Brain (organoid and tissue), 16 donors: ENCODE measurements at places on chromosomes 16 and 17. TPM values are rescaled to one million over a fixed set of nuclear protein-coding genes. Genes with fewer than 3 reads are reported as not detected.

DNA sequence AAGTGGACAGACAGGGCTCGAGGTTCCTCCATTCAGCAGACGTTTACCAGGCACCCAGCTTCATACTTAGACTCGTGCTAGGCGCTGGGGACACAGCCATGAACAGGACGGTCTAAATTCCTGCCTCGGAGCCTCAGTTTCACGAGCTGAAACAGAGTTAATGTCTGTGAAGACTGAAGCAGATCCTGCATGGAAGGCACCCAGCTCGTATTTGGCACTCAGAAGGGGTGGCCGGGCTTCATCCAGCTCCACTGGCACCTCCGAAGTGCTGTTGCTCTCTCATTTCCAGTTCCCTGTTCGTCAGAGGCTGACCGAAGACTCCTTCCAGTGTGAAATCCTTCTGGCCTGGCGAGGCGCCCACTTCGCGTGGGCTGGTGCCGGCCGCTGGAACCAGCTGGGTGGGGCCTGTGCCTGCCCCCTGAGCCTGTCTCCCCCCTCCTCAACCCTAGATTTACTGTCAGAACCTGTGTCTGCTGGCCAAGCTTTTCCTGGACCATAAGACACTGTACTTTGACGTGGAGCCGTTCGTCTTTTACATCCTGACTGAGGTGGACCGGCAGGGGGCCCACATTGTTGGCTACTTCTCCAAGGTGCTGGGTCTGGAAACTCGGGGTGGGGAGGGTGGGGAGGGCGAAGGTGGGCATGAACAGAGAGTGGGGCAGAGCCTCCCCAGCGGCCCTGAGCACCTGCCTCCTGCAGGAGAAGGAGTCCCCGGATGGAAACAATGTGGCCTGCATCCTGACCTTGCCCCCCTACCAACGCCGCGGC lies 5.8 kb downstream of the PRSS8 start:
- DNase-seq: no peak

GRCh38 chr17:17749921-17750320 lies 68.7 kb downstream of the RAI1 start:
- peak; percentile 91 for DNase-seq

DNA sequence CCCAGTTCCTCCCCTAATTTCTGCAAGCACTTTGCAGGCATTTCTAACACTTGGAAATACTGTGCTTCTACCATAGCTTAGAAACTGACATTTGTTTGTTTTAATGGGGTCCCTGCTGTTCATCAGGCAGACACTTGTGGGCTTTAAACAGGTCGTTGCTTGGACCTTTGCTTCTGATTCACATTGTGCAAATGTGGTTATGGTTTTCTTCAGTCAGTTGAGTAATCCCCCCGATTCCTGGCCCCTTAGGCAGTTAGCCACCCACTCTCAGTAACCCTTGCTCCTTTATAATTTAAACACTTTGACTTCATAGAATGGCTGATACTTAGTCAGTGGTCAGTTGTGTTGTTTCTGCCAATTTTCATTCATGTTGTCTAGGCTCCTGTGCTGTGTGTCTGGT lies 39.4 kb downstream of the SLC47A1 start:
- no peak for DNase-seq

GRCh38 chr17:63405741-63406261 lies 40.3 kb downstream of the CYB561 start:
- DNase-seq: peak; percentile 71

GRCh38 chr17:70702683-70703255 lies 533.4 kb downstream of the KCNJ2 start:
- no peak for DNase-seq

- peak; percentile 22 for DNase-seq
Observed at GRCh38 chr16:55257966-55258613, 65.9 kb upstream of the IRX6 start.

DNA sequence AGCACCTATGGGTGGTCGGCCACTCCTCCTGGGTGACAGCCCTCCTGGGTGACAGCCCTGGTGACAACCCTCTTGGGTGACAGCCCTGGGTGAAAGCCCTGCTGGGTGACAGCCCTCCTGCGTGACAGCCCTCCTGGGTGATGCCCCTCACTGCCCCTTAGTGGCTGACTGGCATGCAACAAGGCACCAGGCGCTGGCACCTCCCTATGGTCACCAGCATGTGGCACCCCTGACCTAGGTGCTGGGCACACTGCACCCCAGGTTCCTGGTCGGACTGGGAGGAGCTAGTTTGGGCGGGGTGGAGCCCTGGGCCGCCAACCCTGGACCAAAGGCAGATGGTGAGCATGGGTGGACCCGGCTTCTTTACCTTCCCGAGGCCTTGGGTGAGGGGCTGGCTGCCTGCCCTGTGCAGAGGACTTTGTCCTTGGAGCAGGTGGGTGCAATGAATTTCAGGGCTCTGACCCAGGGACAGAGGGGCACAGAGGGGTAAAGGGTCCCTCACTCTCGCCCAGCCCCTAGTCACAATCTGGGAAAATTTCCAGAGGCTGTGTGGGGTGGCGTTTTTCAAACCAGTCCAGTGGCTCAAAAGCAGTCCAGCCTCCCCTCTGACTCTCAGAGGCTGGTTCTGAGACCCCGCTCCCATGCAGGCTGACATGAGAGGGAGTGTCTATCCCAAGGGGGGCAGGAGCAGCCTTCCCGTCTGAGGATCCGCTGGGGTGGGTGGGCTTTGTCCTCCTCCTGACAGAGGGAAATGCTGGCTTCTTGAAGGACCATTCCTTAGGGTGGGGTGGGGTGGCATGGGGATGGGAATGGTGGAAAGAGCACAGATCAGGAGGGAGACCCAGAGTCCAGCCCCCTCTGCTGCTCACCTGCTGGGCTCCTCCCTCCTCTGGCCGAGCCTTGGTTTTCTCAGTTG lies 25.9 kb upstream of the TNFRSF13B start:
- no peak for DNase-seq

GRCh38 chr17:82930924-82931698 lies 91.3 kb upstream of the ZNF750 start:
- no peak for DNase-seq

GRCh38 chr17:51595826-51596398 lies 335.6 kb downstream of the UTP18 start:
- DNase-seq: no peak

DNA sequence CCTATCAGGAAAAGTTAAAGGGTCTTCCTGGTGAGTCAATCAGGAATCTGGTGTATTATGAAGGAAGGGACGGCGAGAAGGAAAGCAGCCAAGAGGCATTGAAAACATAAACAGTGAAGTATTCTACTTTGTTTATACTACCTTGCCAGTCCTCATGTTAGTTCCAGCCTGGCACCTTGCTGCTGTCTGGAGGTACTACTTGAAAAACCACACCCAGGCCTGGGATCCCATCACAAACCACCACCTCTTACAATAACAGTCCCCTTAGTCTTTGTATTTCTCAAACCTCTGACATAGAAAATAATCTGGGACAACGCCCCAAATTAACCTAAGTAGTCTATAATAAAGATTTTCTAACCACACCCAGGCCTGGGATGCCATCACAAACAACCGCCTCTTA lies 676.7 kb upstream of the SOX9 start:
- no peak for DNase-seq

GRCh38 chr16:27195941-27196595 lies 7.3 kb upstream of the KDM8 start:
- no peak for DNase-seq

DNA sequence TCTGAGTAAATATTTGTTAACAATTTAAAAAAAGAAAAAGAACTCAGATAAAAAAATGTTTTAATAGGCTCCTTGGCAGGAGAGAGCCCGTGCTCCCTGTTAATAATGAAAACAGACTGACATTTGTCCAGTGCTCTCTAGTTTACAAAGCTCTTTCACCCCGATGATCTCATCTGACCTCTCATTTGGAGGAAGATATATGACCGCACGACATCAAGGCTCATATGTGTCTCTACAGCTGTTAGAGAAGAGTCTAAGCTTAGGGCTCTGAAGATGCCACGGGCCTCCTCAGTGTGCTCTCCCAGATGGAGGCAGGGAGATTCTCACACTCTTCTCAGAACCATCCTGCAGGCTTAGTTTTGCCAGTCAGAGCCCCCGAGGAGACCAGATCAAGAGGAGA lies 280.8 kb upstream of the IRX5 start:
- DNase-seq: no peak

- no peak for DNase-seq
Observed at GRCh38 chr17:40526668-40527067, 25.2 kb upstream of the TNS4 start.

DNA sequence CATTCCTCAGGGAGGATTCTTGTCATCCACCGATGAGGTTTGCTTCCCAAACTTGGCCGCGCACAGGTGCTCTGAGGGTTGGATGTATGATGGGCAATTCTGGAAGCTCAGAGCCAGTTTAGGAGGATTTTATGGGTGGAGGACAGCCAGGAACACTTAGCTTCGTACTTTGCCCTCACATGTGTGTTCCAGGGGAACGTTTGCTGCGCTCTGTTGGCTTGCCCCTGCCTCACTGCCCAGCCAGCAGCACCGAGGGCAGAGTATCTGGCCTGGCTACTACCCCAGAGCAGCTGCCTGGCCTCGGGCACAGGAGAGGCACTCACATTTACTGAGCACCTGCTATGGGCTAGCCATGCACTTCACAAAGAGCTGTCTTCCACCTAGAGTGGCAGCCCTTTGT lies 14.1 kb downstream of the SEZ6 start:
- DNase-seq: no peak

DNA sequence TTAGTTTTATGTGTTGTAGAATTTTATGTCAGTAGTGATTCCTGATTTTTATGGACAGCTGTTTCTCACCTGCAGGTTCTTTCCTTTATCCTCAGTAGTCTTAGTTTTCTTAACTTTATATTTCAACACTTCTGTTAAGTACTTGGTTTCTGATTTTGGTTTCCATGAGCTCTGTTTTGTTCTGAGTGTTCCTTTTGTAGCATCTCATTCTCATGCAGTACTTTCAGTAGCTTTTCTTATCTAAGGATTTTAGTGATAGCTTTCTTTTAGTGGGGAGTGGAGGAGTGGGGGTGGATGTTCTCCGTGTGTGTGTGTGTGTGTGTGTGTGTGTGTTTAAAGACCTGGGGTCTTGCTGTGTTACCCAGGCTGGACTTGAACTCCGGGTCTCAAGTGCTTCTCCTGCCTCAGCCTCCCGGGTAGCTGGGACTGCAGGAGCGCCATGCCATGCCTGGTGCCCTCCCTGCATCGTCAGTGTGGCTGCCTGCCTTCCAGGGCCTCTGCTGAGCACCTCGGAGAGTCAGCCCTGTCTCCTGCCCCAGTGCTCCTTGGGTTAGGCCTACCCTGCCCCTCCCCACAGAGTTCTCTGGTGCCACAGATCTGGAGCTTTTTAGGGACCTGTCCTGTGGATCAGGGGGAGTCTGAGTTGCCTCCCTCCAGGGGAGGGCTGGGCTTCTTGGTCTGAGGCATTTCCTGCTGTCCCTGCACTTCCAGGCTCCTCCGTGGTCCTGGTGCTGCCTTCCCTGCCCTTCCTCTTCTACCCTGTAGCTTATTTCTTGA lies 4.3 kb upstream of the ZNF750 start:
- DNase-seq: no peak

GRCh38 chr17:73248532-73248931 lies 13.1 kb downstream of the CPSF4L start:
- DNase-seq: no peak

ABCC12 gene
- 0.24 TPM for polyA plus RNA-seq

C1QTNF1 gene
- 16.9 TPM for polyA plus RNA-seq

SSTR5 gene
- not detected for polyA plus RNA-seq

KRT39 gene
- not detected for polyA plus RNA-seq
